ENCODE measurements at places on chromosomes 7 and 10. TPM values are rescaled to one million over a fixed set of nuclear protein-coding genes. Genes with fewer than 3 reads are reported as not detected.

PTPRN2 gene
- total RNA-seq = 32.2 TPM

LIPF gene
- total RNA-seq = not detected

GJC3 gene
- total RNA-seq = 0.28 TPM

AS3MT gene
- 10.4 TPM for total RNA-seq

MARVELD1 gene
- 52.3 TPM for total RNA-seq

EFCAB10 gene
- 0.70 TPM for total RNA-seq

RADIL gene
- total RNA-seq = 13.8 TPM

POM121L12 gene
- not detected for total RNA-seq

INA gene
- total RNA-seq = 36.4 TPM

MAT1A gene
- 0.11 TPM for total RNA-seq

ANKRD2 gene
- total RNA-seq = not detected

UCN3 gene
- total RNA-seq = not detected

SLC39A12 gene
- not detected for total RNA-seq

PNPLA8 gene
- total RNA-seq = 11.5 TPM

C10orf67 gene
- total RNA-seq = 0.33 TPM

PRKRIP1 gene
- 41.9 TPM for total RNA-seq

OR2A42 gene
- total RNA-seq = not detected

CRHR2 gene
- 0.18 TPM for total RNA-seq

ADCY1 gene
- 13.7 TPM for total RNA-seq

VGF gene
- 9.1 TPM for total RNA-seq
